ENCODE measurements at places on chromosomes 4 and X.

DNA sequence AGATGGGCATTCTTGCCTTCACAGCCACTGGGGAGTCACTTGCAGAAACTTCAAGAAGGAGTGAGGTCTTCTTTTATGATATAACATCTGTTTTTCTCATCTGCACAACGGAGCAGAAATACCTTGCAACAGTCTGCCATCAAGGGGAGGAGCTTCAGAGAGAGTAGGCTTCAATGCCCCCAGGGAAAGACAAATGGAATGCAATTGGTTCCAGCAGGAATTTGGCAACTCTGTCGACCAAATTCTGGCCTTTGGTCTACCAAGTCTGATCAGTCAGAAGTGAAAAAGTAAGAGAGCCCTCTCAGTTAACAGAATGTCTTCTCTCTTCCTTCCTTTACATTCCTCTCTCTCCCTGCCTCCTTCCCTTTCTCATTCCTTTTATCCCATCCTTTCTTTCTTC lies 229.3 kb downstream of the IDS start:
- no peak for DNase-seq

DNA sequence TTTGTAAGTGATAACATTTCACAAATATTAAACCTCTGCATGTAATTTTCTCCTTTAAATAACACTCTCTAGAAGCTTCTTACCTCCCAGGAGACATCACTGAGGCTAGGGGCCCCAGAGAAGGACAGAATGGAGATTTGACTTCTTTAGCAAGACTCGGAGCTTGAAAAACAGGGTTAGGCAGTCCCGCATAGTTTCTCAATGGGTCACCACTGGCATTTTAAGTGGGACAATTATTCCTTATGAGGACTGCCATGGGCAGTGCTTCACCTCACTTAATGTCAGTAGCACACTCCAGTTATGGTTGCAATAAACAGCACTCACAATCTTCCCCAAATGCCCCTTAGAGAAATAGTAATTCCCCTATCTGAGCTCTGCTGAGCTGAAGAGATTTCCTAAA lies 66.7 kb upstream of the NOCT start:
- no peak for DNase-seq

DNA sequence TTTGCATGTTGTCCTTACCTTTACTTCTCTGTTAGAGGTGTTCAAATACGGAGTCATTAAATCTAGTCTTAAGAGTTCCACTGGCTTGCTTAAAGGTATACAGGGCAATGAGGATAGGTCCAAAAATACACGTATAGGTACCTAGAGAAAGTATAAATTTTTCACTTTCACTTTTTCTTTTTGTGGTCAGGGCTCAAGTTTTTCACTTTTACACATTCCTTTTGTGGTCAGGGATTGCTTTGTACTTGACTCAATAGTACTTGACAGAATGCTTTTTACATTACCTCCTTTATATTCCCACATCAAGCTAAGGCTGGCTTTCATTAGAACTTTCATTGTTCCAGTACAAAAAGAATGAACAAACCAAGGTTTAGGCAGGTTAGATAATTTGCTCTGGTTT lies 21.7 kb downstream of the TMEM184C start:
- DNase-seq: no peak

DNA sequence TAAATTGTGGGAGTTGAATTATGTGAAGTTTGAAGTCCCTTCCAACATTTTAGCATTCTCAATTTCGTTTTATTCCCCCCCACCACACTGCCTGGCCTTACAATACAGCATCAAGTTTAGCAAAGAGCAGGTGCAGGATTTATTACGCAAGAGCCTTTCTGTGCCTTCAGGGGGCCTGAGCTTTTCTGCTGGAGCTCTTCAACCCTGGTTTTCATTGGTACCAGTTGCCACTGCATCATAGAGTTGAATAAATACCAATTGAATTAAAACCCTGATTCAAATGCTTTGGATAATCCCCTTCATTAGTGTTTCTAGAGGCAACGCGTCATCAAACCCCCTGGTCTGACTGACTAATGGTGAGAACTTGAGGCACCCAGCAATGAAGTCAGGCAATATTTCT lies 43.6 kb upstream of the KIT start:
- DNase-seq: no peak

- peak; percentile 58 for DNase-seq
These were observed 25.7 kb upstream of the MND1 start for GRCh38 chr4:153318696-153319320.

- no peak for DNase-seq
These were observed 48.5 kb upstream of the TMEM154 start for GRCh38 chr4:152728343-152728742.

DNA sequence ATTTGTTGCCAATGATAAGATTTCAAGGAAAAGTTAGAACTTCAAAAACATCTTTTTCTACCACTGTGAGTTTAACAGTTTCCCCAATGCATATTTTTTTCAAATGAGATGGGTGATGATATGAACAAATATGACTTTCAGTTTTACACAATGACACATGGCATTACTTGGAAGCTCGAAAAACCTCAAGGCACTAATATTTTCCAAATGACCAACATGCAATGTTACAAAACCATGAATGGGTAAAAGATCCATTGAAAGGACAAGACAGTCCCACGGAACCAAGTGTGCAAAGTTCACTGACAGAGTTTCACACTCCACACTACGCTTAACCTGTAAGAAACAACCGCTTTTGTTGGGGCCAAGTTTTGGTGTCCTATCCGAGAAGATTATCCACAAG lies 84.5 kb downstream of the CD99L2 start:
- no peak for DNase-seq

DNA sequence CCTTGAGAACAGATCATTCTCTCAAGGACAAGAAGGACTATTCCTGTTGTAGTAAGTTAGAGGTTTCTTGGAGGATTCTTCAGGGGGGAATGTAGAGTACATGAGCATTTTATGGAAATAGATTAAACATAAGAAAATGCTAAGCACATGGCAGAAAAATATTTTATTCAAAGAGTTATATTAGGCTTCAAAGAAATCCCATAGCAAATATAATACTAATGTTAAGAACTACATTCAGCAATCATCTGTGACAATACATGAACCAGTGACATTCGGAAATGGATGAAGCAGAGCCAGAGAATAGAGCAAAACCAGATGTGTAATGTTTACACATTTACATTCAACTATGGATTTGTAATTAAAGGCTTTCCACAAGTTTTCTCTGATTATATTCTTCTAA lies 288.6 kb downstream of the NAF1 start:
- DNase-seq: no peak

GRCh38 chr4:33302321-33302720 lies 2582.2 kb downstream of the PCDH7 start:
- peak; percentile 34 for DNase-seq

DNA sequence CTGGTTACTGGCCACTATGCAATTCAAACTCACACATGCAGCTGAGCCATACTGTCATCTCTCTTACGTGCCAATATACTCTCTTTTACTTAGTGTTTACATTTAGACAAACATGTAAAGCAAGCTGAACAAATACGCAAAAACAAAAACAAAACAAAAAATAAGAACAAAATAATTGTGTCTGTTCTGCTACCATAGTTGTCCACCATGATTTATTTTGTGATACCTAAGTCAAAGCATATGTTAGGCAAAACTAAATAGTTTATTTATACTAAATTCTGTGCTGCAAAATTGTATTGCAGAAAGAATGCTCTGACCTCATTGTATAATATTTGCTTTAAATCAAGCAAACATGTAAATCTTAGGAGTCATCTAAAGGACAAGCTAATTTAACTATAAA lies 943.2 kb upstream of the AGA start:
- no peak for DNase-seq
